ENCODE measurements at places on chromosomes 12 and 14.

DNA sequence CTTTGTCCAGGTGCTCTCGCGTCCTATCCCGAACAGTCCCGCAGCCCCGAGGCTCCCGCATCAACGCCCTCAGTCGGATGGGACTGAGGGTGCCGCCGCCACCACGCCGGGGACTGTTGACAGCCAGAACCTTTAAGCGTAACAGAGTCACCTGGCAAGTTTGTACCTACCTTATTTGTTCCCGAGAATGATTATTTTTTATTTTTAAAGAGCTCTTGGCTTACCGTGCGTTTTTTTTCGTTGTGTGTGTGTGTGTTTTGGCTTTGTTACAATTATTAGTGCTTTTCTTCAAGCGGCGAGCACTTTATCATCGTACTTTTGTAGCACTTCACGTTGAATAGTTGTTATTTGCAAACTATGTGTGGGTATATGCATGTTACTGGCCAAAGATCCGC, 463 bp downstream of the COA8 start:
- no peak for DNase-seq

- no peak for DNase-seq
These were observed 61.1 kb upstream of the FLRT2 start for GRCh38 chr14:85468816-85469215.

- DNase-seq = peak; percentile 1
These were observed 69.2 kb upstream of the ARID2 start for GRCh38 chr12:45660330-45660729.

DNA sequence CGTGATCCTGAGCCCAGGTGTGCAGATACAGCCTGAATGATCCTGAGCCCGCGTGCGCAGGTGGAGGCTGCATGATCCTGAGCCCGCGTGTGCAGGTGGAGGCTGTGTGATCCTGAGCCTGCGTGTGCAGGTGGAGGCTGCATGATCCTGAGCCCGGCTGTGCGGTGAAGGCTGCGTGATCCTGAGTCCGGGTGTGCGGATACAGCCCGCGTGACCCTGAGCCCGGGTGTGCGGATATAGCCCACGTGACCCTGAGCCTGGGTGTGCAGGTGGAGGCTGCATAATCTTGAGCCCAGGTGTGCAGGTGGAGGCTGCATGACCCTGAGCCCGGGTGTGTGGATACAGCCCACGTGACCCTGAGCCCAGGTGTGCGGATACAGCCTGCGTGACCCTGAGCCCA, 20.3 kb downstream of the BRF1 start:
- no peak for DNase-seq

DNA sequence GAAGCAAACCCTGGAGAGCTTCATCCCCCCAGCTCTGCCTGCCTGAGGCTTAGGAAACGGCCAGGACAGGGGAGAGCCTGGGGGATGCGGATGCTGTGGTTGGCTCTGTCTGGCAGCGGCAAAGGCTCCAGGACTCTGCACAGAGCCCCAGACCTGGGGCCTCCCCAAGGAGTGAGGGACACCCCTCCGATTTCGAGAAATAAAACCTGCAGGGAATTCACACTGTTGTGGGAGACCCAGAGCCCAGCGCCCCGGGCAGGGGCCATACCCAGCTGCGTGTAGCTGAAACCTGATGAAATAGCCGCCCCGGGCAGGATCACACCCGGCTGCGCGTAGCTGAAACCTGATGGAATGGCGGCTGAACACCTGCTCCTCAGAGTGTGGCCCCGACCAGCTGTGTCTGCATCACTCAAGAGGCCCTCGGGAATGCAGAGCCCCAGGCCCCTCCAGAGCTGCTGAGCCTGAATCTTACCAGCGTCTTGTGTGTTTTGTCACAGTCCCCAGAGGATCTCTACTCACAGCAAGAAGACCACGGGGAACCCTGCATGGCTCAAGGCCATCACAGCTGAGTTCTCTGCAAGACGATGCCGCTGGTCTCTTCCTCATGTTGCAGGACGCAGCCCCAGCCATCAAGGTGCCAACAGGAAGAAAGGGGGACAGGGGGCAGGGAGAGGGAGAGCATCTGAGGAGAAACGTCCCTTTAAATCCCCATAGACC, 46.5 kb upstream of the GALNT9 start:
- DNase-seq = no peak

GRCh38 chr14:69468949-69469348, 15.6 kb upstream of the PLEKHD1 start:
- no peak for DNase-seq

DNA sequence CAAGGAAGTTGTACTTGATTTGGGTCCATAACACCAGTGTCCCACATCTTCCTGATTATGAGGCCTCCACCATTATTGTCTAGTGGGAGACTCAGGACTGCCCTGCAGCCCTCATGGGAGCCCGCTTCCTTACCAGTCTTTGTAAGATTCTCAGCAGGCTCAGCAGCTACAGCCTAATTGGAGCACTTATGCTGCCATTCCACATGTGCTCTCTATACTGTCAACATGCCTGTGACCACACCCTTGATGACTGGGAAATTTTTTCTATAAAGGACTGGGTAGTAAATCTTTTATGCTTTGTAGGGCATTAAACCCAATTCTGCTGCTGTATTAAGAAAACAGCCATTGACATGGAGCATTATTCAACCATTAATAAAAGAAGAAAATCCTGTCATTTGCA, 145.5 kb upstream of the IGF1 start:
- no peak for DNase-seq

GRCh38 chr12:38633511-38633910, 271.9 kb downstream of the CPNE8 start:
- no peak for DNase-seq

GRCh38 chr14:41549282-41549681, 57.4 kb upstream of the LRFN5 start:
- DNase-seq = no peak

GRCh38 chr12:69064734-69065443, 131.9 kb upstream of the CPM start:
- no peak for DNase-seq

GRCh38 chr12:14948672-14949071, 10.3 kb upstream of the ERP27 start:
- peak; percentile 5 for DNase-seq

DNA sequence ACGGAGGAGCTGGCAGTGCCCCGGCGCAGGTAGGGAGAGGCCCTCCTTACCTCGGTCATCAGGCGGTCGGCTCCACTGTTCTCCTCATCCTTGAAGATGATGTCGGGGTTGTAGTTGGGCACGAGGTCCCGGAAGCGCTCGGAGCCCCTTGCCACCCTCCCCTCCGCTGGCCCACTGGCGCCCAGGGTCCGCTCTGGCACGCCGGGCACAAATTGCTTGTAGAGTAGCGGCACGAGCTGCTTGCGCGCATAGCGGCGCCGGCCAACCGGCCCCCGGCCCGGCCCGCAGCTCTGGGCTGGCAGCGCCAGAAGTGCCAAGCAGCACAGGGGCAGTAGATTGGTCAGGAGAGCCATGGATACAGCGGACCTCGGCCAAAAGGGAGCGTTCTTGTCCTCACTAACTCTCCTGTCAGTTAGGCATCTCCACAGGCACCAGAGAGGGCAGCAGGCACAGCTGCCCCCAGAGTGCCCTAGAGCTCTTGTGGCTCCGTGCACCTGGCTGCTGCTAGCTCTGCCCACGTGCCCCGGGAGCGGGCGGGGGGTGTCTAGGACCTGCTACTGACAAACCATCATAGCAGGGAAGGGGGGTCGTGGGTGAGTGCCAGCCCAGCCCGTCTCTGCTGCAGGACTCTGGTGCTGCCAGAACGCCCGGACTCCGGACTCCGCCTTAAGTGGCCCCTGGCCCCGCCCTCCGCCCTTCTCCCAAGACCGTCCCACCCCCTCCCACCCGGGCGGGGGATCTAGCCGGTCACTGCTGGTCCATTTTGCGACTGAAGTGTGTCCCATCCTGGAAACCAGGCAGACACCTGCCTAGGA, at the start of gene DHH:
Gene DHH, minus strand, starts transcription at position 642 of the 815 bp plus-strand sequence. Its CDS starts 289 bp downstream, at position 353.
- DNase-seq = no peak

GRCh38 chr12:63888908-63889635, 44.6 kb downstream of the SRGAP1 start:
- peak; percentile 6 for DNase-seq

- DNase-seq = peak; percentile 74
These were observed at the start of the genes FOXA1 and TTC6 for GRCh38 chr14:37594971-37595808. FOXA1 (minus strand) TSS chr14:37595249; CDS start chr14:37594972, 277 bp downstream. TTC6 (plus strand) TSS chr14:37595629; CDS start chr14:37622065, 26,436 bp downstream.

- DNase-seq = no peak
These were observed 242.0 kb downstream of the ADAMTS20 start for GRCh38 chr12:43309959-43310358.

- no peak for DNase-seq
These were observed 4.1 kb downstream of the PLXNC1 start for GRCh38 chr12:94152292-94153078.

All from NCI-H446 (cell line).